ENCODE measurements at places on chromosomes 11 and 22.
A peak's percentile ranks its signal among the peaks of the same experiment; 100 is the strongest.

GRCh38 chr11:71269603-71270511 is 17.5 kb upstream of the SHANK2 start:
- DNase-seq: no peak

DNA sequence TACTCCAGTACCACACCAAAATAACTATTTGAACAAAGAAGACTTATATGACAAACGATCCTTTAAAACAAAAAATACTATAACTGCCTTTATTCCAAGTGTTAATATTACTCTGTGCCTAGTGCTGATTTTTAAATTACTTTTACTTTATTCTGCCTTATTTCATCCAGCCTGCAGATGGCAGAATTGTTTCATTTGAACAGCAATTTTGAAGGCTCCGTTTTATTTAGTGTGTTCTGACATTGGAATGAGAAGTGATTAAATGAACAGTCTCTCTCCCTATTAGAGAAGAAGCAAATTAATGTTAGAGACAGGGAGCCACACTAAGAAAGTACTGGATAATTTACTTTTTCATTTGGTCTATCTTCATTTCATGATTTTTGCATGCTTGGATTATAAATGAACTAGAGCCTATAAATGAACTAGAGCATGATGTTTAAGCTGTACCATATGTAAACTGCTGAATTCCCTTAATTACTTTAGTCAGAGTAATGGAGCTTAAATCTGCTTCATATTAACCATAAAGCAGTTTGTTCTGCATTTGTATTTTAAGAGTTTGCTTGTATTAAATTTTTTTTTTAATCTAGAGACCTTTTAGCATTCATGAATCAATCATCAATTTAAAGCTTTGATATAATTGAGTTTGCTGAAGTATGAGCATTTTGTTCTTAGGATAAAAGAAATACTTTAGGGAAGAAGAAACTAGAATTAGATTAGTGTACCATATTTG is 9.8 kb downstream of the PDHX start:
- DNase-seq: peak; percentile 31

DNA sequence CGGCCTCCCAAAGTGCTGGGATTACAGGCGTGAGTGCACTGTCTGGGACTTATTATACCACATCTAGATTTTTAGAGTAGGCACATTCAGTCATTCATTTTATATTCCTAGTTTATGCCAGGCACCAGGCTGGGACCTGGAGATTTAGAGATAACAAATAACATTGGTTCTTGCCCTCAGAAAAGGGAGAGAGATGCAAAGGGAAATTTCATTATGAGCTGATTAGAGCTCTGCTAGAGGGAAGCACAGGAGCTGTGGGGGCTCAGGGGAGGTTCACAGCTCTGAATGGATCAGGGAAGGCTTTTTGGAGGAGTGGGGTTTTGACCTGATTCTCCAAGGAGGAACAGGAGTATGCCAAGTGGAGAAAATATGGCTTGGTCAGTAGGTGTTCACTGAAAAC is 32.3 kb downstream of the MEI1 start:
- no peak for DNase-seq

DNA sequence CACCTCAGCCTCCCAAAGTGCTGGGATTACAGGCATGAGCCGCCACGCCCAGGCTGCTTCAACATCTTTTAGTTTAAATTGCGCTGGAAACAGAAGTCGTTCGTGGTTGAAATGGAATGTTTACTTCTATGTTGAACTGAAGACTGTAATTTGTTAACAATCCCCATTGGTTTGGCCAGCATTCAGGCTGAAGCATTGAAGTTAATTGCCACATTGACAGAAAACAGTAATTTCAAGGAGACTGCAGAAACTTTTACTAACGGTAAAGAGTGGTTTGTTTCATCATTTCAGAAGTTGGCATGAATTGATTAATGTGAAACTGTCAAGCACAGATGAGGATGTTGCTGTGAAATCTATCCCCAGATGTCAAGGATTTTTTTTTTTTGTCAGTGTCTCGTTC is 14.2 kb downstream of the AP5B1 start:
- peak; percentile 75 for DNase-seq

DNA sequence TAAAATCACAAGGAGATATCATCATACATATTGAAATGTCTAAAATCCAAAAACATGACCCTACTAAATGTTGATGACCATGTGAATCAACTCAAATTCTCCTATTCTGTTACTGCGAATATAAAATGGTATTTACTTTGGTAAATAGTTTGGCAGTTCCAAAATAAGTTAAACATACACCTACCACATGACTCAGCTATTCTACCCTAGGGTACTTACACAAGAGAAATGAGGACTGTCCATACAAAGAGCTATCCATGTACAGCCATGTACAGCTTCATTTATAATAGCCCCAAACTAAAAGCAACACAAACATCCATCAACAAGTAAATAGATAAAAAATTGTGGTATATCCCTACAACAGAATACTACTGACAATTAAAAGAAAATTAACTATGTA is 346.1 kb upstream of the TENM4 start:
- DNase-seq: no peak

GRCh38 chr22:44862981-44863860 is 110.8 kb downstream of the ARHGAP8 start:
- no peak for DNase-seq

- no peak for DNase-seq
These were observed 758 bp downstream of the MCAM start for GRCh38 chr11:119316016-119316728.

- no peak for DNase-seq
These were observed 611.1 kb downstream of the BRD1 start for GRCh38 chr22:49216579-49216978.

DNA sequence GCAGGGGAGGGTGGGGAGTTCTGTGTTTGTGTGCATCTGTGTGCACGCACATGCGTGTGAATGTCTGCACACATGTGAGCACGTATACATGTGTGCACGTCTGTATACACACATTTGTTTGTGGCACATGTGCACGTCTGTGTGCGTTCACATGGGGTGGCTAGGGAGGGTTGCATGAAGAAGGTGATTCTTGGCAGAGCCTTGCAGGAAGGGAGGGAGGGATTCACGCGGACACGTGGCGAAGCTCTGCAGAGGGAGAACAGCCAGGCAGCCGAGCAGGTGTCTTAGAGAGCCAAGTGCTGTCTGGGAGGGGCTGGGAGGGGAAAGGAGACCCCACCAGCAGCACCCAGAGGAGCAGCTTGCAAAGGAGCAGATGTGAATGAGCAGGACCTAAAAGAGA is 372.1 kb downstream of the BRD1 start:
- DNase-seq: no peak

DNA sequence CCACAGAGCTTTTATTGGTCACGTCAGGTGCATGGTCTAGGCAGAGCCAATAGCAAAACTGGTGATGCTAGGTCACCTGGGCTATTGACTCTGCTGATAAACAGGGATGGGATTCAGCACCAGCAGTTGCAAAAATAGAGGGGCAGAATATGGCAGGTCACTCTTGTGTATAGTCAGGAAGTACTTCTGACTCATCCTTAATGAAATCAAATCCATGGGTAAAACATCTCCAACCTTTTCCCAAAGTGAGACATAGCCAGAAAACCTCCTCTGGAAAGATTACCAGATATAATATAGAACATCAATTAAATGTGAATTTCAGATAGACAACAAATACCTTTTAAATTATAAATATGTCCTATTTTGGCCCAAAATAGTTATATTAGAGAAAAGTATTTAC is 383.2 kb downstream of the METTL15 start:
- no peak for DNase-seq

DNA sequence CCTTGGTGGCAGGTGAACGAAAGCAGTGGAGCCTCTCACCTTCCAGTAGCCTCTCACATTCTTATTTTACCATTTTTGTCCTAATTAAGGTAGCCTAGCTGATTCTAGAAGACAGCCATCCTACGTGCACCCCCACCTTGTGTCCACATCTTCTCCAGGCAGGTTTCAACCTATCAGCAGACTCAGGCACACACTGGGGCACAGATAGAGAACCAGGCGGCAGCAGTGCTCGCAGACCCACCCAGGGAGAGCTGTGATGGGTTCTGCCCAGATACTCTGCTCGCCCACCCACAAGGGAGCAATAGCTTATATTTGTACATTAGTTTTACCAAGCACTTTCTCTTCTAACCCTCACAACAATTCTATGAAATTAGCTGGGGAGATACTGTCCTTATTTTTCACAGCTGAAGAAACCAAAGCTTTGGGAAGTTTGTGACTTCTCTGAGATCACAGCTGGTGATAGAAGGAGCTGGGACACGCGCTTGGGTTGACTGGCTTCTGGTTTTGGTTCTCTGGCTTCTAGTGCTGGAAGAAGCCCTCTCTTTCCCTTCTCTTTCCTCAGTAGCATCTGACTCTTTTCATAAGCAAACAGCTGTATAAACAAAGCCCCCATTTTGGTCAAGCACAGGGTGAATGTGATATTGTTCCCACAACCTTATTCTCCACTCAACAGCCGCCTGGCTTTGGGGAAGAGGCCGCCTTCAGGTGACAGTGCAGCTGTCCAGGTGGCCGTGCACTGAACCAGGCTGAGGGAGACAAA is 36.9 kb downstream of the PPP2R1B start:
- DNase-seq: no peak

- DNase-seq: no peak
These were observed 27.3 kb upstream of the PSMA1 start for GRCh38 chr11:14547440-14547839.

- no peak for DNase-seq
These were observed 3.2 kb downstream of the IFITM10 start for GRCh38 chr11:1746956-1747752.

DNA sequence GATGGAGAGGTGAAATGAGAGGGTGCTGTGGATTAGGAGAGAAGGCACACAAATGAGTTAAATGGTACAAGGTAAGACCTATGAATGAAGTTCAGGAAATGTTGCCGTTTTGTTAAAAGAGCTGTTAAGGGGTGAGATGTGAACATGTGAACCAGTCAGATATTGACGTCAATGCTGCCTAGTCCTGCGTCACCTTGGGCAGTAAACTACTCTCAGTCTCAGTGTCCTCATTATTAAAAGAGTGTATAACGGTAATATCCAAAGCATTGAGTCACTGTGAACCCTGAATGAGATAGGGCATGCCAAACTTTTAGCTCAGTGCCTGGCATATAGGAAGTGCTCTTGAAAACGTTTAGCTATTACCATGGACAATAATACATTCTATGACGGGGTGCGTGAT is 32.4 kb upstream of the SORL1-AS1 start:
- no peak for DNase-seq

- peak; percentile 14 for DNase-seq
These were observed at the start of gene STK33 for GRCh38 chr11:8593935-8594909. Gene STK33, minus strand, starts transcription at chr11:8594228. Its CDS starts 119,323 bp downstream, at chr11:8474905.

GRCh38 chr22:49734882-49735281 is 92.8 kb downstream of the BRD1 start:
- no peak for DNase-seq

Measured in AG08395 (cell line).